ENCODE measurements at places on chromosomes 5 and 9.

GRCh38 chr9:72006501-72006900 lies 53.9 kb downstream of the C9orf57 start:
- no peak for DNase-seq

DNA sequence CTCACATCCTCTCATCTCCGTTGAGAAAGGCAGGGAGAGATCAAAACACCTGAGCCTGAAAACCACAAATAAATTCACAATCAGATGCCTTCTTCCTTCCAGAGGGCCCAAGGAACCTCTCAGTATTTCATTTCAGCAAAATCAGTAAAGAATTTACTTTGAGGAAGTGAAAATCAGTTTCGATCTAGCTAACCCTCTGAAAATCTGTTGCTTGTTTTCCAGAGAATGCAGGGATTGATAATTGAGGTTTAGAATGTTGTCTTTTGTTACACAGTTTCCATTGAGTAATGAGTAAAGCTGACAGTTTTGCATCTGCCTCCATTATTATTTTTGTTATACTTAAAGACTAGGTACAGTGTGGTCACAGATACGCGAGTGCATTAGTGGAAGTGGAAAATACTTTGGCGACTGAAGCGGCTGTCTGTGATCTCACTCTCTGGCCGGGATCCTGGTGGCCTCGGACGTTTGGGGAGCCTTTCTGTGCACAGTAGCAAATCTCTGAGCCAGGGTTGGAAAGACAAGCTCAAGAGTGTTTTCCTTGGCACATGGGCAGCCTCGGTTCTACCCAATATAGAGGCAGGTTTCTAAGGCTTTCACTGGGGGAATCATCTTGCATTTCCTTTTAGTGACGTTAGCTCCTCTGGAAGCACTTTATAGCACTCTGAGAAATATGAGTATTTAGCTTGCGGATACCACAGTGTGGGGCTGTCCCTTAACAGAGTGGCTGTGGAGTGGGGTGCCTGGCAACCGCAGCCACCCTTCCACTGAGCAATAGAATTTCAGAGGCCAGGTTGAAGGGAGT lies 32.2 kb upstream of the ANGPTL2 start:
- peak; percentile 51 for DNase-seq

- DNase-seq, result no peak
Observed at GRCh38 chr9:21266733-21267484, 27.1 kb upstream of the IFNA14 start.

- DNase-seq, result no peak
Observed at GRCh38 chr5:114316167-114316566, 45.7 kb upstream of the KCNN2 start.

DNA sequence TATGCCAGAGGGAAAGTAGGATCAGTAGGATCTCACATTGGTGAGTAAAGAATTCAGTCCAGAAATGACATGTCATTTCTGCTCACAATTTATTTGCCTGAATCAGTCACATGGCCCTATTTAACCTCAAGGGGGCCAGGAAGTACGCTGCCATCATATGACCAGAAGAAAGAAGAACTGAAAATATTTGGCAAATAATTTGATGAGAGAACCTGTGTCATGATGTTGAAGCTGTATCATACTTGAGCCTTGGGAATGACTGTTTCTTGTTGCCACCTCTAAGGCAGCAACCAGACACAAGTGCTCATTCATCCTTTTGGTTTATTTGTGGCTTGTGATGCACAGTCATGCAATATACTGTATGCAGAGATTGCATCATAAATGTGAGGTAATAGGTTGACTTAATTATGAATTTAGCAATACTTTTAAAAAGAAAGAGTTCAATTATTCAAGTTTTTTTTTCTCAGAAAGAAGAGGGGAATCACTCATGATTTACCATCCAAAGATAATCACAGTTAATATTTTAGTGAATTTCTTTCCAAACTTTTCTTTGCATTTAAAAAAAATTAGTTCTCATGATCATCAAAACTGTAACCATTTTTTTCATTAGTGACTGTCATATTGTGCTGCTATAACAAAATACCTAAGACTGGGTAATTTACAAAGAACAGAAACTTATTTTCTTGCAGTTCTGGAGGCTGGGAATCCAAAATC lies 8.2 kb upstream of the ZFYVE16 start:
- DNase-seq, result no peak

GRCh38 chr5:160009591-160009989 lies 651 bp downstream of the TTC1 start:
- DNase-seq, result no peak

GRCh38 chr5:14035859-14036503 lies 91.5 kb upstream of the DNAH5 start:
- DNase-seq, result no peak

GRCh38 chr5:173451031-173451430 lies 122.8 kb upstream of the STC2 start:
- DNase-seq, result no peak

All from amygdala (tissue), 56 donors.